Upper lobe of right lung (tissue), 1 donor: ENCODE measurements at places on chromosomes 2 and 18.

DNA sequence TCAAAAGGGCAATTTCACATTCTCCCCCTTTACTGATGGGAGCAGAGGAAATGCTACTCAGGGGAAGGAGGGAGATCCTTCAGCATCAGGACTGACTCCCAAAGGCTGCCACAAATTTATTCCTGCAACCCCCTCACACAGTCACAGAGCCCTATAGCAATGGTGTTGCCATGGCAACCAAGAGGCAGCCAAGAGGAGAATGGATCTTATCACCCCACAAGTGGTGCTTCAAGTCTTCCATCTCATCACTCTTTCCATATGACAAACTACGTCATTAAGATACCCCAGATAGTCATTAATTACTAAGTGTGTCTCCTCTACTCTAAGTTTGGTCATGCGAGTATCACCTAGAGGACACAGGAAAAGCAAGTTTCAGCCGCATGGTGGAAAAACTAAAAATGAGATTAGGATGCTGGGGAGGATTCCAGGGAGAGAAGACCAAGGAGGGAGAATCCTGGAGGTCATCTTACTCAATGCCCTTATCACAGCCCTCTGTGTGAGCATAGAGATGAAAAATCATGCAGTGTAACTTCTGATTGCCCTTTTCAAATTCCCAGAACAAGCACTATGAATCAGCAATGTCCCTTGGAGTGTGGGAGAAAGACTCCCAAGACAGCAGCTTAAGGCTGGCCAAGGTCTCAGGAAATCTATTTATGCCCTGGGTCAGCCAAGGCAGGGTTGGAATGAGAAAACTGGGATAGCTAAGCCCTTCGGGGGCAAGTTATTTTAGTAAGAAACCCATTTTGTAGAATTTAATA is 885.7 kb upstream of the KLHL29 start:
- no peak for DNase-seq

DNA sequence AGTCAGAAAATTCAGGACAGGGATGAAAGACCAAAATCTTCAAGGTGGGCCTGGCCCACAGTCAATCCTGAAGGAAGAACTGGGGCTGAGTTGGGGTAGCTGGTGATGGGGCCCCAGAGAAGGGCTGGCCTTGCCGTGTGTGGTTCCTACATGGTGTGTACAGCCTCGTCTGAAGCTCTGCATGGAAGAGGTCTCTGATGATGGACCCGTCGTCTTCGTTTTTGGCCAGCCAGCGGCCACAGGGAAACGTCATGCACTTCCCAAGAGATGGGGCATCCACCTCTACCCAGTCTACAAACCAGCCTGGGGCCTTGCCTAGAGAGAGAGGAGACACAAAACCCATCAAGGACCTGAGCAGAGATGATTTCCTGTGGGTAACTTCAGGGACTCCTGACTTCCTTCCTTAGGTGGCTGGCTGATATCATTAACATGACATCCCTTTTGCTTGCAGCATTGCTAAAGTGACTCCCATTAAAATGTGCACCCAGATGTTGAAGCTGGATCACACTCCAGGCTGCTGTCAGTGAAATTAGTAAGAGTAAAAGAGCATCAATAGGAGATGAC is 115.3 kb downstream of the LOXHD1 start:
- no peak for DNase-seq

DNA sequence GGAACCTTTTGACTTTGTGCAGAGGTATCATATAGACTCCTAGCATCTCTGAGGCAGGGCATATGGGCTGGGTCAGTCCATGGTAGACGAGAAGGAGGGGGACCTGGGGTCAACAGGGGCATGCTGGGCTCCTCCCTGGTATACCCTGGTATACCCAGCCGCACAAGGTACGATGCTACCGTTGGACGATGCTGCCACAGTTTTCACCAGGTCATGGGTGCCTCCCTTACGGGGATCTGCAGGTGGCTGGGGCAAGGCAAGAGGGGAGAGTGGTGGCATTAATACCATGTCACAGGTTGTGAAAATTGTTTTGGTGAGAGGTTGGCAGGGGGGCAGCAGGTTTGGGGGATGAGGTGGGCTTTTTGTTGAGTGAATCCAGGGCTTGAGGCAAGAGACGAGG is 149.8 kb downstream of the TSN start:
- DNase-seq, result no peak

DNA sequence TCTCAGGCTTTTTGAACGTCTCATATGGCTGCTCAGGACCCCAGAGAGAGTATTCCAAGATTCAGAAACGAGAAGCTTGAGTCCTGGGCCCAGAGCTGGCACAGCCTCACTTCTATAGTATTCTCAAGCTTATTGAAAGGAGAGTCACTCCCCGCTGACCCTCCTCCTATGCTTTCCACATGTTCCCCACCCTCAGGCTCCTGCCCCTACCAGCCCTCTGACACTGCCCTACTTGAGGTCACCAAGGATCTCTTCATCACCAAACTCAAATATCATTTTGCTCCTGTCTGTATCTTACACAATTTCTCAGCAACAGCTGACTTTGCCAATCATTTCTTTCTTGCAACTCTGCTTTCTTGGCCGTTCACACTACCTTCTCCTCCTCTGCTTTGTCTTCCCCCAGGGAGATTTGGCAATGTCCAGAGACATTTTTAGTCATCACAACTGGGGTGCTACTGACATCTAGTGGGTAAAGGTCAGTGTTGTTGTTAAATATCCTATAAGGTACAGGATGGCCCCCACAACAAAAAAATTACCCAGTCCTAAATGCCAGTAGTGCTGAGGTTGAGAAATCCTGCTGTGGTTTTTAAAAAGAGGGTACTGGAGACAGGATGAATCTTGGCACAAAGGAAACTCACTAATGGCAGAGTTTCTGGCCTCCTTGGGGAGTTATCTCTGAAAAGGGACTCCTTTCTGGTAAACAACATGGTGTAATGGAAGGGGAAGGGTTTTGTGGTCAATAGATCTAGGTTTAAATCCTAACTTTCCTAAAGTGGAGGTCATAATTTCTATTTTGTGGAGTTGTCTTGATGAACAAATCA is 26.9 kb upstream of the INSIG2 start:
- DNase-seq, result no peak
